ENCODE measurements at places on chromosomes 6 and 20. TPM values are rescaled to one million over a fixed set of nuclear protein-coding genes. Genes with fewer than 3 reads are reported as not detected.

DNA sequence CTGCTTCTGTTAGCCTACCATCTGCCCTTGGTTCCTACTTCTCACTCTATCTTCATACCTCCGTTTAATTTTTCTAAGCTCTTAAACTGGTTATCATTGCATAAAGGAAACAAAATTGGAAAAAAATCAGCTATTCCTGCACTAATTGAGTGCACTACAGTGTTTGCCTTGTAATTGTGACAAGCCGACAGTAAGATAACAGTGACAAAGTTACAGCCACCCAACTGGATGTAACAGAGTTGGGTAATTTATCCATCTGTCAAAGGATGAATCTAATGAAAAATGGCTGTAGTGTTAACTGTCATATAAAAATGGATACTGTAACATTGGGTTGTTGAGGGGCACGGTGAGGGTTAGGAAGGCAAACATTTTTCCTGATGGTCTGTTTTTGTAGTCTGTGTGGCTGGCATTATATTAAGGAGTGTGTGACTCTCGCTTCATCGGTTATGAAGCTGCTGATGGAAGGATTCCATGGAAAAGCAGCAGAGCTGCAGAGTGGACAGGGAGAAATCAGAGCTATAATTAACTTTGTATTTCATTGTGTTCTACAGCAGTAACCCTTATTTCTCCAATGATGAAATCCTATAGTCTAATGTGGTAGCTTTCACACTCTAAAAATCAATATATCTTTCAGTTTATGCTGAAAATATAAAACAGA, 12.7 kb downstream of the PBOV1 start:
- no peak overlapping the region for H3K27ac ChIP-seq
- H3K27me3 ChIP-seq = no peaks in the 10 kb centered on the region
- H3K36me3 ChIP-seq = no peaks in the 10 kb centered on the region
- DNase-seq = no peak

DNA sequence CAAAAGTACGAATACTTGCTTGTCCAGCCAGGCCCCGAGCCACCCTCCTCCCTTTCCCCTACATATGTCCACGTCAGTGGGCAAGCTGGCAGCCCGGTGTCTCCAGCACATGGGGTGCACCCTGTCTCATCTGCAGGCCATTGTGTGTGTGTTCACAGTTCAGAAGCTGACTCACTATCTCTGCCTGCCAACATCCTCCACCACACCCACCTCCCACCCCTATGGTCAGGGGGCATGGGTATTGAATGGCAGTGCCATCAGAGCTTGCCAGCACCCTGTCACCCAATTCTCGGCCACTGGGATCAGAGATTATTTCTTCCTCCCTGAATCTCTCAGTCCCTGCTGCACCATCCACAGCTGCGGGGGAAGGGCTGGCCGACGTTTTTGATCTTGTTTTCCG, 195.7 kb downstream of the FARS2 start:
- no peak overlapping the region for H3K27ac ChIP-seq
- no peak for DNase-seq
- H3K4me3 ChIP-seq = no peak overlapping the region
- no peaks in the 10 kb centered on the region for H3K36me3 ChIP-seq
- no peaks in the 10 kb centered on the region for H3K4me1 ChIP-seq

DNA sequence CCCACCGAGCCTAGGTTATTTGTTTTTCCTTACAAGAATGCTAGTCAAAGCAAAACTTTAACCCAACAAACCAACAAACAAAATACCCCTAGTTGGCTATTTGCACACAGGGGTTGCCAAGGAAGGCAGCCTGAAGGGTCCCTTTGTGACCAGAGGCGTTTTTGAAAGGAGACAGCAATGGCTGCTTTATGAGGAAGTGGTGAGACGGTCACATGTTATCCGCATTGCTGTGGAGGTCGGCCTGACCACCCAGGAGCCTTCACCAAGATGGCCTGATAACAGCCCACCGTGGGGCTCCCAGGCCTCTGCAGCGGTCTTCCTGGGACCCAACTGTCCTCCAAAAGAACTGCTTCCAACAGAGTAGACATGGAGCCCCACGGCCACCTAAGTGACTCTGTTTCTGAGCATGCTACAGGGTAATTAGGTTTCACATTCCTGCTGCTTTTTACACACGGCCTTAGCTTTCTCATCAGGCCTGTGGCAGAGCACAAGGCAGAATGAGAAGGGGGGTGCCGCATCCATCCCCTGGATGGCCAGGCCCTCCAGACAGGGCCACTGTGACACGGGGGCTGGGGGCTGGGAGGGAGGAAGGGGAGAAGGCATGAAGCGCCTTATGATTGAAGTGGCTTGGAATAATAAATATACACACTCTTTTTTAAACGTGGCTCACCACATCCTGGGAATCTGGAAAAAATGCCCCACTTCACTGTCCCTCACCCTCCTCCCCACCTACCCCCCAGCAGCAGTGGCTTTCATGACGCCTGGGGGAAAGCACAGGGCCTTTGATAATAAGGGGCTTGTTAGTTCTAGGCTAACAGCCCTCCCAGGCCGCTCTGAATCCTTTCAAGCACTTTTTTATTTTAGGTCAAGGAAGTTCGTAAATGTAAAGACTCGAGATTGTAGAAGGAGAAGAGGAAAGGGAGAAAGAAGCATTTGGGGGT, 86.0 kb downstream of the CLIC5 start:
- H3K4me3 ChIP-seq = no peak overlapping the region
- H3K27ac ChIP-seq = no peak overlapping the region
- no peaks in the 10 kb centered on the region for H3K36me3 ChIP-seq
- peaks cover 7% of the 10 kb centered on the region for H3K4me1 ChIP-seq
- H3K27me3 ChIP-seq = no peaks in the 10 kb centered on the region
- DNase-seq = no peak

DNA sequence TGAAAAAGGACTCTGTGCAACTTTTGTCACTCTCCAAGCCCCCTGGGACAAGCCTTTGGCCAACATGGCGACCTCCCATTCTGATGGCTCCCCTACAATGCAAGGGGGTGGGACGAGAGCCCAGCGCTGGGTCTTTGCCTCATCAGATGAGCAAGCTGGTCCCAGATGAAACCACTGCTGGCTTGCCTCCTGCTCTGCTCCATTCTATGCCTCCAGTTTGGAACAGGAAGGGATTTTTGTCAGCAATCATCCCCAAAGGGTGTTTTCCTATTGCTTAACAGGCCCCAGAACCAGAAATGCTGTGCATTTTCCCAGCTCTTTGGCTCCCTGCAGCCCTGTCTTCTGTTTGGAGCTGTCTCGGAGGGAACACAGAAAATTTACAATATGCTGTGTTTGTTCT, 412.7 kb downstream of the MAFB start:
- no peaks in the 10 kb centered on the region for H3K4me1 ChIP-seq
- no peaks in the 10 kb centered on the region for H3K36me3 ChIP-seq
- DNase-seq = no peak
- H3K27me3 ChIP-seq = no peaks in the 10 kb centered on the region

DNA sequence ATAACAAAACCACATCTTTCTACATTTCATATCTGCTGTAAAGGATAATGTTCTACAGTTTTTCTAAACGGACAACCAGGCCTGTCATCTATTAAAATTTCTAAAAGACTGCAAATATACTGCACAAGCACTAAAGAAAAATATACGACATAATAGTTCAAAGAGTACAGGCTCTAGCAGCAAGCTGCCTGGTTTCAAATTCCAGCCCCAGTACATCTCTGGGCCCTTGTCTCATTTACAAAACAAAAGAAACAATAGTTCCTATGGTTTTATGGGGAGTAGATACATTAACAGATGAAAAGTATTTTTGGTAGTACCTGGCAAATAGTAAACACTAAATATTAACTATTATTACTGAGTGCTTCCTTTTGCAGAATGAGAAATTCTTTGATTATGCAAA, 24.1 kb downstream of the DEK start:
- H3K4me3 ChIP-seq = no peak overlapping the region
- DNase-seq = no peak
- peaks cover 6% of the 10 kb centered on the region for H3K36me3 ChIP-seq
- H3K27ac ChIP-seq = no peak overlapping the region

- no peaks in the 10 kb centered on the region for H3K27me3 ChIP-seq
- no peaks in the 10 kb centered on the region for H3K36me3 ChIP-seq
- no peaks in the 10 kb centered on the region for H3K4me1 ChIP-seq
- no peak overlapping the region for H3K27ac ChIP-seq
Measured at GRCh38 chr6:21295506-21296240, 297.9 kb upstream of the SOX4 start.

DNA sequence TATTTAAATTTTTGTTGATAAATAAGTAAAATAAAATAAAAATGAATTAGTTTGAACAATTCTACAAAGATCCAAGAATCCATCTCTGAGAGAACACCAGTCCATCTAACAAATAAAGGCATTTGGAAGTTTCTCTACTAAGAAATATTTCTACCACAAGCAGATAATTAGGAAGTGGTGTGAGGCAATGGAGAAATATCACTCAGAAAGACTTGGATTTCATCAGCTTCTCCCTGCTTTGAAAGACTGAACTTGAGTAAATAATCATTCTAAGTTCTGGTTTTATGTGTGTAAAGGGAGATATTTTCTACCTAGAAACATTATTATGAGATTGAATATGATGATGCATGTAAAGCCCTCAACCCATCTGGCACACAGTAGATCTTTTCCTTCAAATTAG, 17.8 kb upstream of the TCF21 start:
- H3K36me3 ChIP-seq = no peaks in the 10 kb centered on the region
- H3K4me1 ChIP-seq = no peaks in the 10 kb centered on the region
- no peak overlapping the region for H3K27ac ChIP-seq
- DNase-seq = no peak
- H3K27me3 ChIP-seq = no peaks in the 10 kb centered on the region

- peak within 1 kb of the TSS; percentile 44 for H3K27ac ChIP-seq
- H3K4me1 ChIP-seq = peaks cover 44% of the 10 kb centered on the region
- no peaks in the 10 kb centered on the region for H3K27me3 ChIP-seq
- no peaks in the 10 kb centered on the region for H3K36me3 ChIP-seq
Measured at GRCh38 chr6:44223319-44224028, at the start of gene SLC29A1. TSS of gene SLC29A1 (plus strand) at chr6:44223595. CDS start at chr6:44227314, 3,719 bp downstream.

DNA sequence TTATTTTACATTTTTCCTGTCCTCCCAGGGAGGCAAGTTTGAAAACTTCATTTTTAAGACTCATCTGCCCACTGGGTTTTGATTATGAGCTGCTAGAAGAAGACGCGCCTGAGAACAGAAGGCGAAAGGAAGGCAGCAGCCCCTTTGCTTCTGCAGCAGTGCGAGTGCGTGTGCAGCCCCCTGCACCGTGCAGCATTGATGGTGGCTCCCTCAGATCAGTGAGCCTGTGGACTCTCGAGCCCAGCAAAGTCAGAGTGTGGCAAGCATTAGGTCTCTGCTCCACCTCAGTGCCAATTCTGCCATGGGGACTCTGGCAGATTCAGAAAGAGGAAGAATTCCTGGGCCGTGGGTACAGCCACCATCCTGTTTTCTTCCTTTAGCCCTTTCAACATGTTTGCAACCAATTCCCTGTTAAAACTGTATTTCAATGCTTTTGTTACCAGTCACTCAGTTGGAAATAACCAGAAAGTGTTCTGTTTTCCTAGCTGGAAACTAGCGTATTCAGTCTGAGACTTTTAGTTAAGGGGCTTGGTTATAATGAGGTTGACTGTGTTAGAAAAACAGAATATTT, 134.8 kb upstream of the OGFRL1 start:
- H3K27me3 ChIP-seq = no peaks in the 10 kb centered on the region
- no peak overlapping the region for H3K27ac ChIP-seq
- H3K4me1 ChIP-seq = no peaks in the 10 kb centered on the region
- H3K4me3 ChIP-seq = no peak overlapping the region

- no peak for DNase-seq
- no peak overlapping the region for H3K27ac ChIP-seq
- no peaks in the 10 kb centered on the region for H3K27me3 ChIP-seq
- H3K36me3 ChIP-seq = no peaks in the 10 kb centered on the region
- H3K4me1 ChIP-seq = no peaks in the 10 kb centered on the region
Measured at GRCh38 chr6:111228094-111228493, 140.8 kb downstream of the SLC16A10 start.

DNA sequence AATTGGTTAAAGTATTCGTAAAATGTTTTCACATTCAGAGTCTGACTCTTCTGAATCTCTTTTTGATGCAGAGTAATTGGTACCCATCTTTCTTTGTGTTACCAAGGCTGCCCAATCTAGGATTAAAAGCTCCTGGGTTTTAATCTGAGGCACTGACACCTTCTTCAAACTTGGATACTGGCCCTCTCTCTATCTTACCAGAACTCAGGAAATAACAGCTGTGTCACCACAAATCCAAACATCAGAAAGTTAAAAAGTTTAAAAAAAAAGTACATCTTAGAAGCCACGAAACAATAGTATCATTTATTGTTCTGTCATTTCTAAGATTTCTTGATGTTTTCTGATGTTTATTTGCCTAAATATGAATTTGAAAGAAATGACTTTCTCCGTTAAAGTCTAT, 255.5 kb upstream of the RUNX2 start:
- H3K27me3 ChIP-seq = no peaks in the 10 kb centered on the region
- H3K4me1 ChIP-seq = no peaks in the 10 kb centered on the region
- no peak overlapping the region for H3K27ac ChIP-seq
- no peak overlapping the region for H3K4me3 ChIP-seq
- DNase-seq = no peak

DNA sequence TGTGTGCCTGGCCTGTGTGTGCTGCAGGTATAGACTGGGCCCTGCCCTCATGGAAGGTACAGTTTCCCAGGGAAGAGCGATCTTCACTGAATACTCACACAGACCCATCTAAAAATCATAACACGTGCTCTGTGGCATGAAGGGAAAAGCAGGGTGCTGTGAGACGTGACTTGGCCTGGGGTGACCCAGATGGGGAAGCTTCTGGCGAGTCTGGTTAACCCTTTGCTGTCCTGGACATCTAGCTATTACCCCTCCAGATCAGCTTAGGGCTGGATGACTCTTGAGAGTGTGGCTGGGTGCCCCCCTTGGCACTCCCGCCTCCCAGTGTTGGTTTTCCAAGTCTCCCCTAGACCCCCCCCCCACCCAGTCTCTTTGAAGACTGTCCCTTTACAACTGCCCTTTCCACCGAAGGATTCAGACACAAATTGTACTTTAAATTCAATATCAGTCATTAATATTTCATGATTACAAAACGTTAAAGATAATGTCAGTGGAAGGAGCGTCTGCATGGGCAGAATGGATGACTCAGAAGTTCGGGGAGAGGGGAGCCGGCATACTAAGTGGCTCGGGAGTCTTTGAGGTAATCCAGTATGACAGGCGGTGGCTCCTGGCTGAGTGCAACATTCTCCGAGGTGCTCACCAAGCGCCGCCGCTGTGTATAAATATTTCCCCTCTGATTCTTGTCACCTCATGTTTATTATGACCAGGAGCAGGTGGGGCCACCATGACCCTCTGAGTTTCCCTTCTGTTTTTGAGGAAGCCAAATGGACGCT, 77.3 kb downstream of the CD40 start:
- no peak for DNase-seq
- no peak overlapping the region for H3K4me3 ChIP-seq
- no peaks in the 10 kb centered on the region for H3K36me3 ChIP-seq

GRCh38 chr6:151680846-151681432, 126.5 kb upstream of the ESR1 start:
- H3K27me3 ChIP-seq = no peaks in the 10 kb centered on the region
- DNase-seq = no peak
- H3K27ac ChIP-seq = peak overlapping the region; percentile 39
- H3K4me1 ChIP-seq = peaks cover 23% of the 10 kb centered on the region
- H3K36me3 ChIP-seq = no peaks in the 10 kb centered on the region

The TRIM10 gene
- 1.4 TPM for total RNA-seq

- H3K36me3 ChIP-seq = no peaks in the 10 kb centered on the region
- no peaks in the 10 kb centered on the region for H3K27me3 ChIP-seq
- H3K4me1 ChIP-seq = no peaks in the 10 kb centered on the region
- no peak overlapping the region for H3K4me3 ChIP-seq
- no peak overlapping the region for H3K27ac ChIP-seq
- no peak for DNase-seq
Measured at GRCh38 chr20:21575981-21576740, 62.3 kb upstream of the NKX2-2 start.

- no peak overlapping the region for H3K27ac ChIP-seq
- DNase-seq = no peak
- H3K4me3 ChIP-seq = no peak overlapping the region
- H3K27me3 ChIP-seq = no peaks in the 10 kb centered on the region
- H3K36me3 ChIP-seq = no peaks in the 10 kb centered on the region
Measured at GRCh38 chr6:115796829-115797228, 263.9 kb downstream of the FRK start.

All from Caco-2 (cell line).